ENCODE measurements at places on chromosomes 5 and 9.
A peak's percentile ranks its signal among the peaks of the same experiment; 100 is the strongest.

- no peak for DNase-seq
These were observed 28.4 kb upstream of the TLE1 start for GRCh38 chr9:81717747-81718077.

DNA sequence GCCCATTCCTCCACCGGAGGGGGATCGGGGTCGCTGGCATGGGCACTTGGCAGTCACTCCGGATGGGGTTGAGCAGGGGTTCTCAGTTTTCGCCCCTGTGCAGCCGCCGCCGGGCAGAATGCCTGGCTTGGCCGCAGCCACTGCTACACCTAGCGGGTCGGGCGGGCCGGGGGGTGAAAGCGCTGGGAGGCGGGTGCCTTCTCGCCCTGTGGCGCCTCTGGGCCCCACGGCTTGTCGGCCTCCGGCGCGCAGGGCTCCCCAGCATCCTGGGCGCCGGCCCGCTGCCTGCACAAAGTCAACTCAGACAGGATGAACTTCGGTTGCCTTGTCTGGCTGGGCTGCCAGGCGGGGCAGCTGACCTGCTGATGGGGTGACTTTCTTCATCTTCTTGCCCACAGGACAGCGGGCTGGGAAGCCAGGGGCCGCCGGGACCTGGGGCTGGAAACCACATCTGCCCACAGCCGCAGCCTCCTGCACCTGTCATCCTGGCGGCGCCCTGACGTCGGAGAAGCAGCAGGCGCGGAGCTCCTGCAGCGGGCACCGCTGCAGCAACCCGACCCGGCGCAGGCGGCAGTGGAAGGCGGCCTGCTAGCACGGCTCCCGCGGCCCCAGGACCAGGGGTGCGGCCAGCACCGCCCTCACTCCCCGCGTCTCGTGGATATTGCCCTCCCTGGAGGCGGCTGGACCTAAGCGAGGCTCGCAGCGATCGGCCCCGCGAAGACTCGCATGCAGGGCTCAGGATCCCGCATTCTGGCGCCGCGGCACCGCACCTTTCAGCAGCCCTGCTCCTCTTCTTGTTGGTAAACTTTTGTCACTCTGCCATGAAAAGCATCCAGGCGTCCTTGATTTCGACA lies 1.3 kb upstream of the ANKRD18A start:
- DNase-seq: no peak

GRCh38 chr9:112858625-112859147 lies 32.0 kb downstream of the SLC46A2 start:
- DNase-seq: peak; percentile 28

GRCh38 chr9:108467653-108468324 lies 388.0 kb downstream of the ACTL7B start:
- no peak for DNase-seq

GRCh38 chr5:177045631-177046030 lies 23.1 kb downstream of the ZNF346 start:
- no peak for DNase-seq

GRCh38 chr5:165579911-165580310 lies 2074.5 kb downstream of the MAT2B start:
- DNase-seq: no peak

- peak; percentile 34 for DNase-seq
These were observed 231.0 kb downstream of the CDK5RAP2 start for GRCh38 chr9:120348951-120349429.

GRCh38 chr9:112624711-112625707 lies 92.9 kb downstream of the INIP start:
- no peak for DNase-seq

DNA sequence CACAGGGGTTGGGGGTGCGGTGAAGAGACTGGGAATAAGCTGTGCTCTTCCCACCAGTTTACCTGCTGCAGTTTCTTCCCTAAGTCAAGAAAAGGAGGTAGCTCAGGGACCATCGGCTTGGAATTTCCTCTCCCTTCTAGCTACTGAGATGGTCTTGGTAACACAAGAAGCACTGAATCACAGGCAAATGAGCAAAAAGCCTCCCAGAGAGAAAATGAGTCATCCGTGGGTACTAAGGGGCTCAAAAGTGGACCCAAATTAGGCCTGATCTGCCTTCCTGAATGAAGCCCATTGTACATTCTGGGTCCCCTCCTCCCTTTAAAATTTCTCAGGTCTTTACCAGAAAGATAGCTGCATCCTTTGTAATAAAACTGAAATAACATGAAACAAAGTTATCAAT lies 49.9 kb downstream of the PTPN3 start:
- DNase-seq: no peak

DNA sequence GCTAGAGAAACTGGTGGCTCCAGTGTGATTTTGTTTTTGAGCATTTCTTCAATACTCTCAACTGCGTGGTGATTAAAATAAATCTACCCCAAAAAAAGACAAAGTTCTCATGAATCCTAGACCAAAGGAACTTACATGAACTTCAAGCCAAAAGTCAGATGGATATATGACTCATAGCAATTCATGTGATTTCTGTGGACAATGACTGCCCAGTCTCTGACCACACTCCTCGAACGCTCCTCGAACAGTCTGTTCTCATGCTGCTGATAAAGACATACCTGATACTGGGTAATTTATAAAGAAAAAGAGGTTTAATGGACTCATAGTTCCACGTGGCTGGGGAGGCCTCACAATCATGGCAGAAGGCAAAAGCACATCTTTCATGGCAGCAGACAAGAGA lies 46.4 kb upstream of the CEP78 start:
- no peak for DNase-seq

DNA sequence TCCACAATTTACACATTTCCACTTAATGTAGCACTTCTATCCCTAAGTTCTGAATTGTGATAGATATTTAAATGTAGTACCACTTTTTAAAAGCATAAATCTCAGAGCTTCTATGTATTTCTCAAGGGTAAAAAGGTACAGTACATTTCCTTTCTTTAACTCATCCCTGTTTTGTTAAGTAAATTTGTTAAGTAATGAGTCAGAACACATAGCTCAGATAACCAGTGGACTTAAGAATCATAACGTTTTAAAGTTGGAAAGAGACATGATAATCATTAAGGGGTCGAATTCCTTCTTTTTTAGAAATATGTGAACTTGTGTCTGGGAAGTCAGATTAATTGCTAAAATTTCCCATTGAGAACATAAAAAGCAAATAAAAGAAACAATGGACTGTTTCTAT lies 810.2 kb upstream of the NUDT12 start:
- DNase-seq: no peak

GRCh38 chr9:93020151-93020550 lies 38.4 kb upstream of the SUSD3 start:
- no peak for DNase-seq

GRCh38 chr5:38039091-38039490 lies 199.2 kb upstream of the GDNF start:
- no peak for DNase-seq

GRCh38 chr5:113897748-113898147 lies 384.3 kb downstream of the YTHDC2 start:
- no peak for DNase-seq

- no peak for DNase-seq
These were observed 66.6 kb downstream of the NPR3 start for GRCh38 chr5:32777733-32778132.

- DNase-seq: no peak
These were observed 224.2 kb downstream of the NDUFS4 start for GRCh38 chr5:53784596-53784995.

DNA sequence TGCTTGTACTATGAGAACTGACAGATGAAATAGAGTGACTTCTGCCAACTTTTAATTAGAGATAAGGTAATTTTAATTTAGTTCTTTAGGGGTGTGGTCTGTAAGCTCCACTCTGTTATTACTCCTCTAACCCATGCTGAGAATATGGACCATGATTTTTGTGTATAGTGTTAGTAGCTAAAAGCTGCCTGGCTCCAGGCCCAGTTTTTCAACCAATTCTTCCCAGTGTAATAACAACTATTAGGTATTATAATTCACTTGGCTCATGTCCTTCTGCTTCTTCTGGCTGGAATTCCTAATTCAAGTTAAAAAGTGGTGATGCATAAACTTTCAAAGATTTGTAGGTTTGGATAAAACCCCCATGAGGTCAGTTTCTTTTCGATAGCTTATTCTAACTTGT lies 216.3 kb downstream of the ISL1 start:
- DNase-seq: no peak

GRCh38 chr9:115416299-115416698 lies 298.3 kb upstream of the TNC start:
- DNase-seq: no peak

DNA sequence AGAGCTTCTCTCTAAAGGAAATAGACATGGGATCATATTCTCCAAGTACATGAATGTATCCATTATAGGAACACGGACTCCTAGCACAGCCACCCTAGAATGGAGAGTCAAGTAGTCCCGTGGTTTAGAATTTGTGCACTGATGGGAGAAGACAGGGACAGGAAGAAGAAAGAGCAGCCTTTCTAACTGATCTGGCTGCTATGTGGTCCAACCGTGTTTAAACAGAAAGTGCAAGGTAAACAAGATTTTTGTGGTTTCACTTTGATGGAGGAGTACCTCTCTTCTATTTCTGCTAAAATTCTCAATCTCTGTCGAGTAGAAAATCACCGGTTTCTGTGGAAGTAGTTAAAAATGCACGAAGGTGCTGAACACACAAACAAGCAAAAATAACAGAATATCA lies 171.3 kb downstream of the ST8SIA4 start:
- peak; percentile 17 for DNase-seq

DNA sequence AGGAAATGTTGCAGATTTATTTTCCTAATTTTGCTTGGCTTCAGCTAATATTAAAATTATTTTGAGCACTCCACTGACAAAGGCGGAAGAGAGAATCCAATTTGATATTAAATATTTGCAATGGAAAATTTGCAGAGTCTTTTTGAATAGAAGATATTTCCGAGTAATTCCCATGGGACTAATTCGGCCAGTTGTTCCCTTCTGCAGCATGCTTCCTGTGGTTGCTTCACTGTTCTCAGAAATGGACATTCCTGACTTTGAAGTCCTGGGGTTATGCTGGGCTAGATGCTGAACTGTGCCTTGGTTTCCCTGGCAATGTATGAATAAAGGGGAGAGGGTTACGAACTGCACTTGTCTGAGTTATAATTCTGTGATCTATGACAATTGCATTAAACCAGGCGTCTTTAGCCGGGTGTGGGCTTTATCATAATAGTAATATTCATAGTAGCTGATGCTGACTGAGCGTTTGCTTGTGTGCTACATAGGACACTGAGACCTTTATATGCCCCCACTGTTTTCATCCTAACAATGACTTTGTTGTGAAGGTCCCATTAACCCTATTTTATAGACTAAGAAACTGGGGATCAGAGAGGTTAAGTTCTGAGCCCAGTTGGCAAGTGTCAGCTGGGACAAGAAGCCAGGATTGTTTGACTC lies 114.5 kb upstream of the SPRY4 start:
- no peak for DNase-seq

DNA sequence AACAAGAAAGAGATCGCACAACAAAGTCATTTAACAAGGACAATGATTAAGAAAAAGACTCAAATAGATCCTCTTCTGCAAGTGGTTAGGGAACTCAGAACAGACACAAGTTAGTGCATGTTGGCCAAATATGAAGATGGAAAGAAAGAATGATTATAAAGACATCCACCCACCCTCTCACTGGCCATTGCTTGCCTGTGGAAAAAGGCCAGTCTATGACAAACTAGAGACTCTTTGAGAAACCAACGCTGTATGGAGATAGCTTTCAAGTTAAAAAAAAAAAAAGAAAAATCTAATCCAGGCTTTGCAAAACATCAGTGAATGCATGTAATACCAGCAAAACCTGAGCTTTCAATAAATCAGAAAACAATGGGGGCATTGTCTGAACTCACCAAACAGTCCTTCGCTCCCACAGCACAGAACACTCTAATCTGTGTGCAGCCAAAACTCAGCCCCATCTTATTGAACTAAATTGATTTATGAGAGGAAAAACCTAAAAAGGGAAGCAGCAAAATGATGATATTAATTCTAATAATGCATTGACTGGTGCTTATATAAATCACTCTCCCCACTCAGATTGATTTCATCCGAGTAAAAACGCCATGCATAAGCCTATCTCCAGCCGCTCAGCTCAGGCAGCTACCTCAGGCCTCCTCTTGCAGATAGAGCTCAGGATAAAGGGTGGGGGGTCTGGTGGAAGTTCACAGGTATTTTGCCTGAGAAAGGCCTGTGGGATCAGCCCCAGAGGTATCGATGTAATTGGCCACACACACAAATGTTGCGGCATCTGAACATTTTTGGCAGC lies 547.1 kb downstream of the CCDC171 start:
- no peak for DNase-seq

- no peak for DNase-seq
These were observed 26.8 kb upstream of the MVB12B start for GRCh38 chr9:126299706-126300276.

DNA sequence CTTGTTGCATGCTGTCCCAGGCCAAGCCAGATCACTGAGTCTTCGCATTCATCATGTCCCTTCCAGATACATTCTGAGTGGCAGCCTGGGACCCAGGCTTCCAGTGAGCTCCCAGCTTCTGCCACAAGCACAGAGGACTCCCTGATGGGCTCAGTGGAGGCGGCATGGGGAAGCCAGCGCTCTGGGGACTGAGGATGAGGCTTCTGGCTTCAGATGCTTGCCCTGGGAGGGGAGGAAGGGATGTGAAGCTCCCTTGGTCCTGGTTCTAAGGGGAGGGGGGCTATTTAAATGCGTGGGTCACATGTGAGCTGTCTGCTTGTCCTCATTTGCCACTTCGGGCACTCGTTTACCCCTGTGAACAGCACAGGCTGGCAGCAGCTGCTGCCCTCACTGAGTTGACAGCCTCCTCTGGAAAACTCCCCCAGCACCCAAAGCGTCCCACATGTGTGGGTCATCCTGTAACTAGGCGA lies 174.0 kb downstream of the NR3C1 start:
- no peak for DNase-seq

GRCh38 chr9:76177931-76178330 lies 216.3 kb downstream of the RFK start:
- no peak for DNase-seq

- no peak for DNase-seq
These were observed 62.4 kb upstream of the TAS2R1 start for GRCh38 chr5:9692576-9692975.

DNA sequence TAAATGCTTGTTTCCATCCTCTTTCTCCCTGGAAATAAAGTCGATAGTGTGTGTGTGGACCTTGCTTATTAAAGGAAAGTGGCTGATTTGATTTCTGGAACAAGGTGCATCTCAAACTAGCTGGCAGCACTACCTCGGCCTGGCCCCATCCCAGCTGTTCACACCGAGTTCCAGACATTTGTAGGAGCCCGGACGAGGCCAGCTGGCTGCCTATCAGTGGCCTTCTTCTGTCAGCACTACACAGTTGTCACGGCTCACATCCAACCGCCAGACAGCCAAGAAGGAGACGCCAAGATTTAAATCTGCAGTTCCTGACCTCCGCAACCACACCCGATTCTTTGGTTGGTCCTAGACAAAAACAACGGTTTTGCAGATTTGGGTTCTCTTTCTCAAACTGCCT lies 63.6 kb downstream of the PALM2AKAP2 start:
- no peak for DNase-seq

- DNase-seq: no peak
These were observed 199.7 kb downstream of the FSTL4 start for GRCh38 chr5:133412661-133413060.

- DNase-seq: no peak
These were observed 25.6 kb downstream of the CEP78 start for GRCh38 chr9:78261403-78262001.

All from GM19239 (cell line).